SW480 (cell line): ENCODE measurements at places on chromosomes 6 and 20.

GRCh38 chr6:34457742-34458735, 7.8 kb upstream of the PACSIN1 start:
- DNase-seq: no peak

GRCh38 chr6:168368066-168368820, 48.7 kb upstream of the DACT2 start:
- DNase-seq: no peak

GRCh38 chr6:91490671-91491301, 903.9 kb upstream of the MAP3K7 start:
- no peak for DNase-seq

DNA sequence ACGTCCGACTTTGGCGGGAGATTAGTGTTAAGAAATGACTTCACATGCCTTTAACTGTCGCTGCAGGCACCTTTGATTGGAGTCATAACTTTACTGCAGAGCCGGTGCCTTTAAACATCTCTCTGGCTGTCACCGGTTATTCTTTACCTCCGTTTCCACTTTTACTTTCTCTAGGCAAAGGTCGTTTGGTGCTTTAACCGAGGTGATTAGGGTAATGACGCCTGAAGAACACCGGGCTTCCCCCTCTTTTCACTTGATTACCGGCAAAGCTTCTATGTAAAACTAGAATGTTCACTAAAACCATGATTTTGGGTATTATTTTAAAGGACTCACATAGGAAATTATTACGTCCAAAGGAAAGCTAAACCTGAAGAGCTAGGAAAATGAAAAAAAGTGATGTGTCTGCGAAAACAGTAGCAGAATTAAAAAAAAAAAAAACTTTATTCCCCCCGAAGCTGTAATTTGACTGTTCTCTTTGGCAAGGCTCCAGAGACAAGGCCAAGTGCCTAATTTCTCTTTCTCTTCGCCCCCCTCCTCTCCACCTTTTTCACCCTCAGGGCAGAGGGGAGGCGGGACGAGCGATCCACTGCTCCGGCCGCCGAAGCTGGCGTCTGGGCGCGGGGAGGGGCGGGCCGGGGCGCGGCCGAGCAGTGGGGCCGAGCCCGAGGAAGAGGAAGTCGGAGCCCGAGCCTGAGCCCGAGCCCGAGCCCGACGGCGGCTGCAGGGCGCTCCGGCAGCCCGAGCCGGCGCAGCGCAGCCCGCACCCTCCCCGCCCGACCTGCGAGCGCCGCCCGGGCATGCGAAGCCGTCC, at the start of gene PLEKHG1:
TSS of gene PLEKHG1 (plus strand) at position 687 of the 811 bp plus-strand sequence. CDS start 133,797 bp downstream, outside the sequence.
- DNase-seq: peak; percentile 48

GRCh38 chr6:127341471-127342202, 1.8 kb downstream of the ECHDC1 start:
- DNase-seq: no peak

GRCh38 chr6:153023977-153024708, 21.6 kb upstream of the MTRF1L start:
- DNase-seq: peak; percentile 66

GRCh38 chr6:13445005-13445743, 42.2 kb downstream of the GFOD1 start:
- DNase-seq: peak; percentile 60

DNA sequence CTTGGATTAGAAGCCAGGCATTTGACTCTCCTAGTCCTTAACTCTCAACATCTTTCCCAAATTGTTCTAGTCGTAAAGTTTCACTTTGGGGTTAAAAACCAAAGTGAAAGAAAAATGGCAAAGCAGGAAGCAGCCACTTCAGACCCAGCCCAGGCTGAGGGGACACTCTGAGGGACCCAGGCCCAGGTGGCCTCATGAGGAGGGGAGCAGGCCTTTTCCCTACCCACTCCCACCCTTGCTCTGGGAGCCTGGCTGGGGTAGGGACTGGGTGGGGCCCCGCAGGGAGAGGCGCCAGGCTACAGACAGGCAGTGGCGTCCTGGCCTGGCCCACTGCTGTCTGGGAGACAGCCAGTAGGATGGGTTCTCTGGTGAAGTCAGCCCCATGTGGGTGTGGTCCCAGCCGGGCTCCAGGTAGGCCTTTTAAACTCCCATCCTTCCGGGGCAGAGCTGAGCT, 68.7 kb upstream of the MYL9 start:
- DNase-seq: peak; percentile 81

DNA sequence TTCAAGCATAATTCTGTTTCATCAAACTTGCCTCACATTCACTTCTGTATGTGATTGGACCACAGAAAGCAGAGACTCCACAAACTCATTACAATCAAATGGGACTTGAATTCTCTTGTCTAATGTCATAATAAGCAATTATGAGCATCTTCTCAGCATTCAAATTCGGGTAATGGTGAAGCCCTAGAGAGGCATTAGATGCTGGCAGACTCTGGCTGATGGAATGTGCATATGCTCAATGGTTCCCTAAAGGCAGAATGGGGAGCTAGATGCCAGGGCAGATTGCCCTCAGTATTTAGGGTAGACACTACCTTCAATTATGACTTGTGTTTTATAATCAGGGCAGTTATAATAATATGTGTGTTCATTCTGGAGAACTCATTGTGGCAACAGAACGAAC, 127.9 kb downstream of the HDGFL1 start:
- no peak for DNase-seq

GRCh38 chr20:40689100-40689942, at the start of gene MAFB:
MAFB (minus strand) TSS chr20:40689236; CDS start chr20:40688850, 386 bp downstream.
- peak; percentile 93 for DNase-seq

DNA sequence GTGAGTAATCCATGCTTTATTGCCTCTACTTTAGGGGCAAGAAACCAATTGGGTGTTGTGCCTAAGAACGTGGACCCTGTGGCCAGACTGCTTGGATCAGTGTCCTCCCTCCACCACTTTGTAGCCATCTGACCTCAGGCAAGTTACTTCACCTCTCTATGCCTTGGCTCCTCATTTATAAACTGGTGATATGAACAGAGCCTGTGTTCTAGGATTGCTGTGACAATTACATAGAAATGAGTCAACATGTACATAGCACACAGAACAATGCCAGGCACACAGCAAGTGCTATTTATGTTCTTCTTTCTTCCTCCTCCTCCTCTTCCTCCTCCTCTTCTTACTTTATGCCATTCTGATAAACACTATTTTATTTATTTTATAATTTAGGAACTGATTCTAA, 339.4 kb downstream of the CD83 start:
- DNase-seq: no peak

GRCh38 chr20:25699914-25700313, 3.3 kb upstream of the ZNF337 start:
- DNase-seq: no peak

DNA sequence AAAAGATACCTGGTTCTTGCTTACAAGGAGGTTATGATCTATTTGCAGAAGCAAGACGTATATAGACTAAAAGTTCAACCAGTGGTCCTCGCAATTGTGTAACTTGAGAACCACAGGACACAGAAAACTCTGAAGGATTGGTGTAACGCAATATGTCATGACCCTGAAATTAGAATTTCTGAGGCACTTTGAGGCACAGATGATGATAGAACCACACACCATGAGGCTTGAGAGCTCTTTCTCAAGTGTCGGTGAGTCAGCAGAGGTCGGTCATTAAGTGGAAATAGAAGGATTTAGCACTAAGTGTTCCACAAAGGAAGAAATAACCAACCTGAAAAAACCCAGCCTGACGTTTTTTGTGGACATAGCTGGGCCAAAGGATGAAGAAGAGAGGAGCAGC, 15.3 kb upstream of the CCN2 start:
- no peak for DNase-seq

DNA sequence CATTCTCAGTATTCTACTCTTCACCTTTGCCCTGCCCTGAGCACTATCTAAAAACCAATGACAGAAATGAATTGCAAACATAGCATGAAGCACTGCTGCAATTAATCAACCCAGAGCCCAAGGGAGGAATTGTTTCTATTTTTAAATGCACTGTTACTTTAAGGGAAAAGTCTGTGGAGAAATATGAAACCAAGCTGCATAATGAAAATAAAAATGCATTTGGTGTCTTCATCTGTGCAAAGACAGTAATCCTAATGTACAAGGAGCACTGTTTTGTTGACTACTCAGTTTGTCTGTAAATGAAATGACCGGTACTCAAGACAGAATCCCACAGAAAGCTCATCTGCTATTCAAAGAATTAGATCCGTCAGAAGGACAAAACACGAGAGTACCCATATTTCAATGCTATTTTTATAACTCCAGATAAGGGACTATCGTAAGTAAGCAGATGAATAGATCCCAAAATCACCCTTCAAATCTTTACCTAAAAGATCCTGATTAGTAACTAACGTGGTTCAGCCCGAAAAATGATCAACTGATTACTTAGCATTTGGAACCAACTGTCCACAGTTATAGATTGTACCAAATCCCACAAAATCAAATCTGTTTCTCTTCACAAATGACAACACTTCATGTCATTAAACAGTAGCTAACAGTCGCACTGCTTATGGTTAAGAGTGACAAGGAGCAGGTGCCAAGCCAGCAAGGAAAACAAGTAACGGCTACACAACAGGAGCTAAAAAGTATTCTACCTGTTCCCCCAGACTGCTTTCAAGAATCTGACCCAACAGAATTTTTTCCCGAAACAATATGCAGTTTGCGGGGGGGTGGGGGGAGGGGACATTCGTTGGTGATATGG, 2.4 kb downstream of the KIF13A start:
- DNase-seq: no peak
